Type B pancreatic cell (in vitro differentiated cells): ENCODE measurements at places on chromosomes 3 and 15.

- no peak for DNase-seq
Observed at GRCh38 chr15:96020797-96021196, 309.7 kb upstream of the NR2F2 start.

GRCh38 chr3:52800079-52800478, 5.5 kb downstream of the ITIH3 start:
- no peak for DNase-seq

GRCh38 chr3:77256584-77257503, 216.9 kb downstream of the ROBO2 start:
- DNase-seq, result no peak

DNA sequence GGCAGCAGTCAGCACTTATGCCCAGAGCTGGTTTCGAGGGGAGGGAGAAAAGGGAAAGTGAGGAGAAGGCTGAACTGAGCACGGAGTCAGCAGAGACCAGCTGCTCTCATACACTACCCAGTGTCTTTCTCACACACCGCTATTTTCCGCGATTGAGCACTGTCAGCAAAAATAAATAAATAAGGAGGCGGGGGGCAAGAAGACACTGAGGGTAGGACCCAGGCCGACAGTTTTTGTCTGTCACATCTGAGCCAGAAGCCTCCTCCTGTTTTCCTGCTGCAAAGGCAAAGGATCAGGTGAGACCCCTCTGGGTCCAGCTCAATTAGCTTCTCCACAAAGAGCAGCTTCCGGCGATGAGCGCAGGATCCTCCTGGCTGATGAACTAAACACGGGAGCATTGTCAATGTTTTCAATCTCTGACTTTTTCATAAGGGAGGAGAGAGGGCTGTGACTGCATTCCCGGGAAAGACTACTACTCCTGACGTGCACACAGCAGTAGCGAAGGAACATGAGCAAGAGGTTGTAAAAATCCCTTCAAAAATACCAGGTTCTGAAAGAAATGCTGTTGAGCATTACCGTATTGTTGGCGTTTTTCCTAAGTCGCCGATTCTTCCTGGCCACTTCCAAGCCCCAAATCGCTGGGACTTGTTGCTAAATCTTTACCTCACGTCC, 1.3 kb downstream of the FRMD5 start:
- no peak for DNase-seq

- no peak for DNase-seq
Observed at GRCh38 chr15:82086243-82086995, 40.6 kb upstream of the MEX3B start.

GRCh38 chr3:64311424-64312061, 86.3 kb upstream of the PRICKLE2 start:
- no peak for DNase-seq

- DNase-seq, result no peak
Observed at GRCh38 chr3:14516738-14517345, 23.3 kb downstream of the GRIP2 start.

- no peak for DNase-seq
Observed at GRCh38 chr15:74855857-74856256, 12.9 kb upstream of the ULK3 start.

DNA sequence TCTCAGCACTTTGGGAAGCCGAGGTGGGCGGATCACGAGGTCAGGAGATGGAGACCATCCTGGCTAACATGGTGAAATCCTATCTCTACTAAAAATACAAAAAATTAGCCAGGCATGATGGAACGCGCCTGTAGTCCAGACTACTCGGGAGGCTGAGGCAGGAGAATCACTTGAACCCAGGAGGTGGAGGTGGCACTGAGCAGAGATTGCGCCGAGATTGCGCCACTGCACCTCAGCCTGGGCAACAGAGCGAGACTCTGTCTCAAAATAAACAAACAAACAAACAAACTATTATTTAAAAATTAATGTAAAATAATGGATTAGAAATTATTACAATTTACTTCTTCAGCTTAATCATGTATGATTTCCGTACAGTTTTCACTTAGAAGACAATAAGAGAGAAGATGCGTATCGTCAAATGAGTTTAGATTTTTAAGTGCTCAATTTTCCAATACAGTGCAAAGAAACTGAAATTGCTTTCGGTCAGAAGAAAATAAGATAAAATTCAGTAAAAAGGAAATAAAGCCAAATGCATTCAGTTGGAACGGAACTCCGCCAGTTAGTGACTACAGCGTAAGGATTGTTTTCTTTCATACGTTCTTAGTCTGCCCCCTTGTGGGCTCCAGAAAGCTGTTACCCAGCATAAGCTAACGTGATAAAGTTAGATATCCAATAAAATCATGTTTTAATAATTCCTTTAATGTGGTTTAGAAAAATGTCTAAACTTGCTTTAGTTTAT, 24.8 kb downstream of the AADAC start:
- DNase-seq, result no peak

GRCh38 chr3:15754047-15754446, 43.7 kb downstream of the ANKRD28 start:
- no peak for DNase-seq

DNA sequence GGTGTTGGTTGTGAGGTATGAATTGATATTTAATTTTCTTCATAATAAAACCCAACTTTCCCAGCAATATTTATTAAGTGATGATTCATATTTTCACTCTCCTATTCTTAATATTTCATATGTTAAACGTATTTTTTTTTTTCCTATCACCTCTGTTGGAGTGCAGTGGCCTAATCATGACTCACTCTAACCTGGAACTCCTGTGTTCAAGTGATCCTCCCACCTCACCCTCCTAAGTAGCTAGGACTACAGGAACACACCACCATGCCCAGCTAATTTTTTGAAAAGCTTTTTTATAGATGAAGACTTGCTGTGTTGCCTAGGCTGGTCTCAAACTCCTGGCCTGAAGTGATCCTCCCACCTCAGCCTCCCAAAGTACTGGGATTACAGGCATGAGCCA, 8.6 kb downstream of the PARP15 start:
- no peak for DNase-seq

GRCh38 chr3:134905647-134905935, 110.5 kb downstream of the EPHB1 start:
- DNase-seq, result no peak

- no peak for DNase-seq
Observed at GRCh38 chr3:33001889-33002288, 50.4 kb downstream of the CCR4 start.

GRCh38 chr3:11641683-11642430, 1.9 kb downstream of the VGLL4 start:
- DNase-seq, result no peak

GRCh38 chr3:30475038-30475808, 131.2 kb upstream of the TGFBR2 start:
- no peak for DNase-seq

GRCh38 chr15:50687302-50687902, 805 bp upstream of the TRPM7 start:
- no peak for DNase-seq

DNA sequence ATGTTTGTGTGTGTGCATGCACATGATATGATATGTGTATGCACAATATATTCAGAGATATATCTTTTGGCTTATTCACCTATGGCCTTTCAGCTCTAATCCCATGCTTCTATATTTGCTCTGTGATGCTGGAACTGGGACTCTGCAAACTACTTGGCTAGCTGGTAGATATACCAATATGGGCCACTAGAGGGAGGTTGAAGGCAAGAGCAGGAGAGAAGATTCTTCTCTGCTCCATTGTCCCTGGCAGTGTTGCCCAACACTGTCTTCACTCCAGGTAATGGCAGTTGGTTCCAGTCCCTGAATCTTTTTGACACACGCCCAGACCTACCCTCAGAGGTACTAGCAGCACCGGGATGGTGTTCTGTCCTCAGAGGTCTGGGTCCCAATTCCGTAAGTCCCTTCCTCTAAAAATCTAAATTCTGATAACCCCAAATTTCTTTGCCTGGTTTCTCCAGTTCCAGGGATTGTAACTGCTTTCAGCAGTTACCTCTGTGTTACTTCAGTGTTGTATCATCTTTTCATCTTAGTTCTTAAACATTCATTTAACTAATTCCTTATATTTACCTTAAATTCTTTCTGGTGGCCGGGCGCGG, 44.7 kb downstream of the GTPBP8 start:
- no peak for DNase-seq
